CD4-positive, alpha-beta T cell treated with Interferon gamma for 1 hour (primary cell): ENCODE measurements at places on chromosomes 3 and 15.

- DNase-seq: peak; percentile 77
Observed at GRCh38 chr15:40104865-40105516, 3.7 kb downstream of the BMF start.

- no peak for DNase-seq
Observed at GRCh38 chr3:111861391-111861790, 2.3 kb downstream of the PHLDB2 start.

DNA sequence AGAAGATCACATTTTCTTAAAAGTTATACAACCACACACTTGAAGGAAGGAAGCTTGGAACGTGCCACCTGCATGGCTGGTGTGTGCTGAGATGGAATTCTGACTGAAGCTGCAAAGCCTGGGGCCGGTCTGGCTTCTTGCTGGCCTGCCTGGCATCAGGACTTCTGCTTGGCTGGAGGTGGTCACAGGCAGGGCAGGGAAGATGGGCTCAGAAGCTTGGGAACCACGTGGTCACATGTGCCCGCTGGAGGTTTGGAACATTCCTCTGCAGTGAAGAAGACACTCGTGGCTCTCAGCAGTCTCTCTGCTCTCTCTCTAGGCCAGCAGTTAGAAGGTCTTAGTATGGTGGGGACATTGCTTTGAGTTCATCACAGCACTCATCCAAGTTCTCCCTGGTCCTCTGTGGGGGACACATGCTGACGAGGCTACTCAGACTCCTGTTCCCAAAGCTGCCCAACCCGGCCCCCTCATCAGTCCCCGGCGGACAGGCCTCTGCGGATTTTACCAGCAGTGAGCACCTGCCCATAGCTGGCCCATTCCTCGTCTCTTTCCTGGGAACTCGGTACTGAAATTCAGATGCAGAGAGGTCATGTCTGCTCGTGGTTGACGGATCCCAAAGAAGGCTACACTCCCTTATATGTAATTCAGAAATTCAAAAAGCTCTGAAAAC is 229.0 kb downstream of the ADAMTS17 start:
- no peak for DNase-seq

DNA sequence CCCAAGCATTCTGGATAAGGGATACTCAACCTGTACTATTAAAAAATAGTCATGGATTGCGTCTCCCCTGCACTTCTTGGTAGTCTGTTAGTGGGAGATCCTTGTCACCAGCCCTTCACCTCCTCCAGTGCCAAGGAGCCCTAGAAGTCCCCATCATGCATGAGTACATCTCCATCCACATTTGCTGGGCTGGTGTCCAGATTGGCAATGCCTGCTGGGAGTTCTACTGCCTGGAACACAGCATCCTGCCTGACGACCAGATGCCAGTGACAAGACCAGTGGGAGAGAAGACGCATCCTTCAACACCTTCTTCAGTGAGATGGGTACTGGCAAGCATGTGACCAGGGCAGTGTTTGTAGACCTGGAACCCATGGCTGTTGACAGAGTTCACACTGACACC is 85.7 kb downstream of the ADAMTSL3 start:
- no peak for DNase-seq

DNA sequence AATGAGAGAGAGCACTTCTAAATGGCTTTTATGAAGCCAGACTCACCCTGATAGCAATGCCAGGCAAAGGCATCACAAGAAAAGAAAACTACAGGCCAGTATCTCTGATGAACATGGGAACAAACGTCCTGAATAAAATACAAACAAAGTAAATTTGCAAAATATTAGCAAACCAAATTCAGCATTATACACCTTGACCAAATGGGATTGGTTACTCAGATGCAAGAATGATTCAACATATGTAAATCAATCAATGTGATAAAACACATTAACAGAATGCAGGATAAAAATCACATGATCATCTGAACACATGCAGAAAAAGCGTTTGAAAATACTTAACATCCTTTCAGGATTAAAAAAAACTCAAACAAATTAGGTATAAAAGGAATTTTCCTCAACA is 494.9 kb upstream of the CCDC54 start:
- DNase-seq: no peak

DNA sequence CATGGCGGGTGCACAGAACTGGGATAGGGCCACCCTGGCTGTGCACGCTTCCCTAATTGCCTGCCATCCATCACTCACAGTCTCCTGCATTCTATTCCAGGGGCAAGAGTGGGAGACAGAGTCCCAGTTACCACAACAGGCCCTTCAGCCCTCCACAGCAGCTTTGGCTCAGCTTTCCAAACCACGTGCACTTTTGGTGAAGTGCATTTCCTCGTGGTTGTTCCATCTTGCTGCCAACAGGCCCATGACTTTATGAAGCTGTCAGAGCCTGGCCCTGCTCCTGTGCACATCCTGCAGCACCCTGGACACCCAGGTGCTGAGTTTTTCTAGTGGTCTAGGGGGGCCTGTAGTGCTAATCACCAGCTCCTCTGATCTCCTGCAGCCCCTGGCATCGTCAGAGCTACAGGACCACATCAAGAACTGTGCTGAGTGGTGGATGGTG is 110.2 kb downstream of the ADCY5 start:
- DNase-seq: no peak

- DNase-seq: no peak
Observed at GRCh38 chr15:34223904-34224596, 766 bp upstream of the EMC4 start.

DNA sequence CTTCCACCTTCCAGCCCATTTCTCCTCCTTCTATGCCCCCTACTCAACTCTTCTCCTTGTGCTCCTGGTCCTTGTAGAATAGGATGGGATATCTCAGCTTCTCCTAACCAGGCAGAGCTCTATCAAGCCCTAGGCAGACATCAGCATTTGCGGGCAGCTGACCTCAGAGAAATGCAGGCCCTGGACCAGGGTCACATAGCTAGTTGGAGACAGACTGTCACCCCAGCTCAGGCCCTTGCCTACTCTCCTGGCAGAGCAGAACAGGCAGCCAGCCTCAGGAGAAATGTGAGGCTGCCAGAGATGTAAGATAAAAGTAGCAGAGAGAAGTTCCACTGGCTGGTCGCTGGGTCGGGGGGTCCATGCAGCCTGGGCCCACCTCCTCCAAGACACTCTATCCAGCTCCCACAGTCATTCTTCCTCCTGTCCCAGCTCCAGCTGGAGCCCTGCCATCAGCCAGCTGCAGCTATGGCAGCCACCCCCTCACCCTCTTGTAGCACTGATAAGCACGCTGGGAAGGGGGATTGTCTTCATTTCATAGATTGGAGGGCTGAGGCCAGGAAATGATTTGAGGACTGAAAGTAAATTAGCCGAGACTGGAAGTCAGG is 4.0 kb downstream of the CYP8B1 start:
- no peak for DNase-seq

- peak; percentile 4 for DNase-seq
Observed at GRCh38 chr15:20344601-20345400, 196.8 kb downstream of the GOLGA6L6 start.

- DNase-seq: no peak
Observed at GRCh38 chr3:179828738-179829137, 175.9 kb downstream of the USP13 start.

DNA sequence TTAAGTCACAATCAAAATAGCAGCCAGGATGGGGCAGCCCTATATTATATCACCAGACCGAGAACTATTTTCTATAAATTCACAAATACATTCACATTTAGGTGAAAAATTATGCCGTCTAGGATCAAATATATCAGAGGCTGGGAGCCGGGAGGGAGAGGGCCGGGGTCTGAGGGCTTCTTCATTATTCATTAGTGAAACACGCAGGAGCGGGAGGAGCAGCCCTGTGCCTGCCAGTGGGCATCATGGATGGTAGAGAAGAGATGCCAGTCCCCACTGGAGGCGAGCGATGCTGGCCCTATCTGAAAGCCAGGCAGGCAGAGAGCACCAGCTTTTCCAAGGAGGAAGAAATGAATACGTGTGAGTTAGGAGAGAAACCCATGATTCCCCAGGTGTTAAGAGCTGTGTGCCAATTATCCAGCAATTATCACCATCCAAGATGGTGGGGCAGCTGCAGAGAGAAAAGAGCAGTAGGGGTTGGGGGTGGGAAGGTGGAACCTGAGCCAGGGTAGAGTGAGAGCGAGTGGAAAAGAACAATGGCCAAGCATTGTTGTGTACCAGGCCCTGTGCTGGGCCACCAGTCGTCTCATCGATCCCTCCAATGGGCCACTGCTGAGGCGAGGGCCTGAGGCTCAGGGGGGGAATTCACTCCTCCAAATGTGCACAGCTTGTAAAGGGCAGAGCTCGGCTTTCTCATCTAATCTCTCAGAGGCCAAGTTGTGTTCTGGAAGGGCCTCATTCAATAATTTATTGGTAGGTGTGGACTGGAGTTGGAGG is 261.3 kb upstream of the TLE3 start:
- no peak for DNase-seq

DNA sequence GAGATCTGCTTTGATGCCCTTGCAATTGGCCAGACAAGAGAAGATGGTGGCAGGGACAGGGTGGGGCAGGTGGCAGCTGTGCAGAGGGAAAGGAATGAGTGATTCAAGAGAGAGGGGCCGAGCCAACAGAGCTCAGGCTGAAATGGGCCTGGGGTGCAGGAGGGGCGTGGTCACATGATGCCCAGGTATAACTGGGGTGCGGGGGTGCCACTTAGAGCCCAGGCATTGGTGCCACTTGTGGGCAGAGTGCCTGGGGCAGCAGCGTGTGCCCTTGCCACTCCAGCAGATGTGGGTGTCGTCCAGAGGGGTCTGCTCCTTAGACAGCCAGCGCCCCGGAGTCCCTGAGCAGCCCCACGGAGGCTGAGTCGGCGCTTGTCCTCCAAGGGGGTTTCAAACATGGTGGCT is 88.7 kb downstream of the PLXNA1 start:
- DNase-seq: no peak

DNA sequence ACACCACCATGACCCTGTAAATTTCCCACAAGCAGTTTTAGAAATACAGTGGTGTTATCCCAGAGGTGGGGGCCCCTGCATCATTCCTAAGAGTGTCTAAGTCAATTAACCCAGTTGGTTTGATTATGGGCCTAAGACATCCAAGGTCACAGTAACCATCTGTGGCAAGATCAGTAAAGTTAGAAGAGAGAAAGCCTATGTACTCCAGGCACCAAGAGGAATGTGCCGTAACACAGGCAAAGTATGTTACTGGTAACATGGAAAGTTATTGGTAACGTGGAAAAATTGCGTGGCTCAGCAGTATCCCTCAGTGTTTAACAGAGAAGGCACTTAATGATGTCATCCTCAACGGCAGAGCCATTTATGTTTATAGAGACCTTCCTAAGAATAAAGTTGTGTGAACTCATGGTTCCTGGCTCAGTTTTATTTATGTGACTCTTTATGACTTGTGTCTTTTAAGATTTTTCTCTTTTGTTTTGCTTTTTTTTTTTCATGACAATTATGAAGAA is 144.1 kb upstream of the RASGRP1 start:
- DNase-seq: no peak

GRCh38 chr3:44030687-44031305 is 210.9 kb upstream of the TOPAZ1 start:
- no peak for DNase-seq

- no peak for DNase-seq
Observed at GRCh38 chr15:83556754-83557153, 97.2 kb upstream of the ADAMTSL3 start.

GRCh38 chr3:185594073-185594472 is 8.0 kb downstream of the SENP2 start:
- no peak for DNase-seq

GRCh38 chr15:67009576-67010569 is 55.5 kb upstream of the SMAD3 start:
- DNase-seq: no peak

- no peak for DNase-seq
Observed at GRCh38 chr3:23324745-23325144, 121.6 kb downstream of the UBE2E2 start.

DNA sequence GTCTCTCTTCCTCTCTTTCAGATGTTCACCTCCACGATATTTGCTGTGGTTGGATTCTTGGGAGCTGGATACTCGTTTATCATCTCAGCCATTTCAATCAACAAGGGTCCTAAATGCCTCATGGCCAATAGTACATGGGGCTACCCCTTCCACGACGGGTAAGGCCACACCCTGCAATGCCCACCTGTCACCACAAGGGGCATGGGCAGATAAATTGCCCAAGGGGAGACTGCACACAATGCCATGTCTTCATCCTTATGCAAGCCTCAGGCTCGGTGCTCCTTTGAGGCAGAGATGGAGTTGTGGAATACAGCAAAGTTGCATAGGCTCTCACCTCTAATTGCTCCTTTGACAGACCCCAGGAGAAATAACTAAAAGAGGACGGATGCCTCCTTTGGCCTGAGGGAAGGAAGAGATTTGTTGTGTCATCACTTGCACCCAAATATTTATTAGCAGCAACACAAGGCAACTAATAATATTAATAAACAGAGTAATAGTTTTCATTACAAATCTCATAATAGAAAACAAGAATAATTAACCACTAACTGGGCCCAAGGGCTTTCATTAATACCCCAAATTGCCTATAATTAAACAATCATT is 13.2 kb downstream of the TM4SF4 start:
- DNase-seq: no peak

DNA sequence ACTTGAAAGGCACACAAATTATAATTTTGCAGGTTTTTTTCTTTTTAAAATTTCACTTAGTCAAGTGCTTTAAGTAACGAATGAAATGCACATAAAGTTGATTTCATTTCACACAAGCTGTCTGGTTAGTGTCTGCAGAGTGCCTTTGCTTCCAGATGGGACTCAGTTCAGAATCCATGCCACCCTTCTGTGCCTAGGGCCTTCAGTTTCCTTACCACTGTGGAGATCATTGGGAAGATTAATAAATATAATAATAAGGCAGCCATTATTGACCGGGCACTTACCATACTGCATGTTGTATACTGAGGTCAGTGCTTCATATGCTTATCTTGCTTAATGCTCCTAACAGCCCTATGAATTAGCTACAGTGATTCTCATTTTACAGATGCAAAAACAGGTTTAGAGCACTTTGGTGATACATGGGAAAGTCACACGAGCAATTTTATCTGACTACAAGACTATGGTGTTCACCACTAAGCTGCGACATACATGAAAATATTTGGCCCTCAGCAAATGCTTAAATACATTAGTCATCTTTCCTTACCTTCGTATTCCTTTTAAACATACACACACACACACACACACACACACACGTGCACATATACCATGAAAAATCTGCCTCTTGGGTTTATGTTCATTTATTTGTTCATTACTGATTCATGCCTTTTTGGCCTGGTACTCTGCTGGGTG is 3.1 kb downstream of the NMNAT3 start:
- DNase-seq: no peak

- DNase-seq: no peak
Observed at GRCh38 chr3:13687517-13687943, 138.6 kb downstream of the FBLN2 start.

GRCh38 chr3:40971191-40972168 is 227.8 kb upstream of the CTNNB1 start:
- peak; percentile 77 for DNase-seq

DNA sequence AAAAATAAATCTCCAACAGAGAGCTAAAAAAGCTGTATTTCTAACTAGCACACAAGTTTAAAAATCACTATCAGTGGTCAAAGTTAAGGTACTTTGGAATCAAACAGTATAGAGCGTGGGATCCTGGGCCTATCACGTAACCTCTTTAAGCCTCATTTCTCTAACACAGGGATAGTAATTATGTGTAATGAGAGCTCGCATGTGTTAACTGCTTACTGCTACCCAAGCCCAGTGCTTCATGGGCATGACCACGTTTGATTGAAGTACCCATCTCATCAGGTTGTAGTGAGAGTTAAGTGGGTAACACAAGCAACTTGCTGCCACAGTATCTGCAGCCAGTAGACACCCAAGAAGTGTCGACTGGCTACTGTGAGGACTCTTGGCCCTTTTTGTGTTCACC is 28.2 kb upstream of the NOX5 start:
- DNase-seq: no peak

GRCh38 chr3:188217011-188217463 is 63.1 kb downstream of the LPP start:
- no peak for DNase-seq

GRCh38 chr3:157135671-157136396 is 24.1 kb downstream of the CCNL1 start:
- no peak for DNase-seq
